ENCODE measurements at places on chromosomes 16 and 17.
A peak's percentile ranks its signal among the peaks of the same experiment; 100 is the strongest.

DNA sequence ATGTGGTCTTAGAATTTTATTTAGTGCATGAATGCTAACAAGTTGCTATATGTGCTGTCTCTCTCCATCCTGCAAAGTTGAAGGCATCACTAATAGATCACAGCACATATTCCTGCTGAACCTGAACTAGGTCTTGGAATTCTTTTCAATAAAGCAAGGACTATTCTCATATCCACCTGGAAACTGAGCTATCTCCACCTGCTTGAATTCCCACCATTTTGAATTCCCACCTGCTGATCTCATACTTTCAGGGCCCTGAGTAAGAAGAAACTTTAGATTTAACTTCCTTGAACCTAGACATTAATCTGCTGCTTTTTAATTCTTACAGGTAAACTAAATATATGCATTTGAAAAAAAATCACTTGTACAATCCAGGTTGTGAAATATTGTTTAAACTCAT lies 445.3 kb upstream of the CCL2 start:
- DNase-seq: no peak

DNA sequence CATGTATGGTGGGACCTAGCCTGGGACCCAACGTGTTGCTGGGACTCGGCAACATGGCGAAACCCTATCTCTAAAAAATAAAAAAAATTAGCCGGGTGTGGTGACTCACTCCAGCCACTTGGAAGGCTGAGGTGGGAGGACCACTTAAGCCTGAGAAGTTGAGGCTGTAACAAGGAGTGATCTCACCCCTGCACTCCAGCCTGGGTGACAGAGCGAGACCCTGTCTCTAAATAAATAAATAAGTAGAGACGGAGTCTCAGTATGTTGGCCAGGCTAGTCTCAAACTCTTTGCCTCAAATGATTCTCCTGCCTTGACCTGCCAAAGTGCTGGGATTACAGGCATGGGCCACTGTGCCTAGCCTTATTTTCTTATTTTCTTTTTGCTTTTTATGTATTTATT lies 10.1 kb upstream of the CNP start:
- DNase-seq: no peak

DNA sequence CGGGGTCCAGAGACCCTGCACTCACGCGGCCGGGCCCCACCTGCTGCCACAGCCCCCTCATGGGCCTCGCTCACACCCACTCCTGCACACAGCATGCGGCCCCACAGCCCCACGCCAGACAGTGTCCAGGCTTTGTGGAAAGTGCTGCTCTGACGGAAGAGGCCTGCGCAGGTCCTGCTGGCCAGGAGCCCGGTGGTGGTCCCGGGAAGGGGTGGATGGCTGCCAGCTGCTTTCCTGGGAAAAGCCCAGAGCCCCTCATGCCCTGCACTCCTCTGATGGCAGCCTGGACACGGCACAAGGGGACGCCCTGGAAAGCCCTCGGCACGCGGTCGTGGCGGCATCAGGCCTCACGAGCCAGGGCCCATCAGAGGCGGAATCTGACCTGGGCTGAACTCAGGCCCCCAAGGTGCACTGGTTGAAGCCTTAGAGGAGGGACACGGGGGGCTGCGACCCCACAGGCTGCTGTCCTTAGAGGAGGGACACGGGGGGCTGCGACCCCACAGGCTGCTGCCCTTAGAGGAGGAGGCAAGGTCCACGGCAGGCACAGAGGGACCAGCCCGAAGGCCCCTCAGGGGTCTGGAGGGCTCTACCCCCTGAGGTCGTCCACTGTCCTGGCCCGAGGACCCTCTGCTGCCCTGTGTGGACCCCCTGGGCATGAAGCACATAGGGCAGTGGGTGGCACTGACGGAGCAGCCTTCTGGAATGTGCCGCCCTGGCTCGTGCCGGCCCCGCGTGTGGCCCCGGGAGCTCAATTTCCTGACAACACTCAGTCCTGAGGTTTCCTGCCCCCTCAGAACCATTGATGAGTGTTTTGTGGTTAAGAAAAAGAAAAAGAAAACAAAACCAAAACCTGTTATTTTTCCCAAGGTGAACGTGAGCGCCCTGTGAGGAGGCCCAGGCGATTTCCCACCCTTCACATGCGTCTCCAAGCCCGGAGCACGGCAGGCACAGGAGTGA lies 22.1 kb downstream of the SOX8 start:
- DNase-seq: no peak

DNA sequence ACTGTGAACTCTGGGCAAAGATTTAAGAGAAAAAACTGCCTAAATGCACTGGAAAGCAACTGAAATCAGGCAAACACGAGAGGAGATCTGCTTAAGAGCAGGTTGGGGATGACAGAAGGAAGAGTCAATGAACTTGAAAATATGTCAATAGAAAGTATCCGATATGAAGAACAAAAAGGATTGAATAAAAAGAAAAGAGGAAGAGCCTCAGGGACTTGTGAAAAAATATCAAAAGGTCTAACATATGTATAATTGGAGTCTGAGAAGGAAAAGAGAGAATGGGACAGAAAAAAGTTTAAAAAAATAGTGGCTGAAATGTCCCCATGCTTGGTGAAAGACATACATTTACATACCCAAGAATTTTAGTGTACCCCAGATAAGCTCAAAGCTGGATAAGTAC lies 195.5 kb downstream of the COPRS start:
- DNase-seq: no peak

GRCh38 chr17:40686192-40686591 lies 17.4 kb downstream of the KRT24 start:
- no peak for DNase-seq

DNA sequence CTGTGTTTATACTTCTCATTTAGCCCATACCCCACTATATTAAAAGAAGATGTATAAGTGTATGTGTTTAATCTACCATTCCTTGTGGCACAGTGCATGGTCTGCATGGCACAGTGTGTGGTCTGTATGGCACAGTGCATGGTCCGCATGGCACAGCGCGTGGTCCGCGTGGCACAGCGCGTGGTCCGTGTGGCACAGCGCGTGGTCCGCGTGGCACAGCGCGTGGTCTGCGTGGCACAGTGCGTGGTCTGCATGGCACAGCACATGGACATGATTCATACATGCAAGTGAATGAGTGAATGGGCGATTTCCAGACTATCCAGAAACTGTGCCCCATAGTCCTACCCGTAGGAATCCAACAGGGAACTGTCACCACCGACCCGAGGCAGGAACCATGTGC lies 632.6 kb downstream of the MAF start:
- DNase-seq: no peak

- DNase-seq: no peak
Observed at GRCh38 chr16:71230122-71230845, at the start of gene HYDIN. Gene HYDIN (minus strand): TSS chr16:71230722. CDS start chr16:71186895, 43,827 bp downstream.

DNA sequence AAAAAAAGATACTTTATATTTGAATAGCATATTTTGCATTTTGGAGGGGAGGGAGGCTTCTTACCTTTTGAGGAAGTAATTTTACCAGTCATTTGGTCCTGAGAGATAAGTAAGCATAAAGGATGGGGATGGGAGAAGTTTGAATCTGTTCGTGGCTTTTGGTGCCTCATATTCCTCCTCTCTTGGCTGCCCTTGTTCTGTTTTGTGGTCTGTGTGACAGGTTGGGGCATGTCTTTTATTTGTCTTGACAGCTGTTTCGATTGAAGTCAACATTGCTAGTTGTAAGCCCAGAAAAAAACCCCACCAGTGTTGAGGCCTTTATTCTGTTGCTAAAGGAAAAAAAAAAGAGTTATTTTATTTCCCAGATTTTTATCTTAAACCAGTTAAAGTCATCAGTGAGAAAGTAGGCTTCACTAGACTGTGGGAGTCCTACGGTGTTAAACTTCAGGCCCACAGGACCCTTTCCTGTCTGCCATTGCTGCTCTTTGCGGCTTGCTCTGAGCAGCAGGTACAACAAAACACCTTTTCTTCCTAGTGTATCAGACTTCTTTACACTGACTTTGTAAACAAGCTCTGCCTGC lies 11.4 kb downstream of the SLC7A6 start:
- DNase-seq: no peak

- peak; percentile 83 for DNase-seq
Observed at GRCh38 chr16:22898874-22899348, 84.9 kb downstream of the HS3ST2 start.

- DNase-seq: no peak
Observed at GRCh38 chr16:80828495-80828894, 24.1 kb upstream of the CDYL2 start.
